ENCODE measurements at places on chromosomes 3 and 15. TPM values are rescaled to one million over a fixed set of nuclear protein-coding genes. Genes with fewer than 3 reads are reported as not detected.

DNA sequence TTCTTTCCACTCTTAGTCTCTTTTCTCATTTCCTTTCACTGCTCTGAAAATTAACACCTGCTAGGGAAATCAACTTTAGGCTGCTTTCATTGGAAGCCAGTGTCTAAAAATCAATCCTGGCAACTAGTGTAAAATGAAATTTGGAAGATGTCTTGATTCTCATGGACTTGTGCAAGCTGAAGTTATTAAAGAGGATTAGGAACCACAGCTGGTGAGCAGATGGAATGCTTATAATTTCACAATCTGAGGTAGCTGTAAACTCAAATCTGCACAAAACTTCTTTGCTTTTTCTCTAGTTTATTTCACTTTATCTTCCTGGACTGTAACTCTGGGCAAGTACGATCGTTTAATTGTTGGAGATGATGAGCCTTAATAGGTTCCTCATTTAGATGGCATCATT, 175.6 kb downstream of the GHSR start:
- DNase-seq = no peak

- no peak for DNase-seq
Measured at GRCh38 chr3:160893207-160893606, 137.2 kb downstream of the PPM1L start.

- no peak for DNase-seq
Measured at GRCh38 chr3:27185231-27185989, 183.8 kb downstream of the NEK10 start.

GRCh38 chr3:23084367-23084766, 118.8 kb upstream of the UBE2E2 start:
- DNase-seq = no peak

GRCh38 chr3:192161661-192162060, 565.7 kb downstream of the FGF12 start:
- DNase-seq = no peak

Gene VWA5B2
- 0.76 TPM for total RNA-seq

All from PC-9 (cell line).